ENCODE measurements at places on chromosomes 11 and 22.

- DNase-seq: no peak
Measured at GRCh38 chr11:47007579-47007978, 71.0 kb downstream of the CSTPP1 start.

GRCh38 chr11:692824-693414 lies 2.1 kb downstream of the DEAF1 start:
- no peak for DNase-seq

DNA sequence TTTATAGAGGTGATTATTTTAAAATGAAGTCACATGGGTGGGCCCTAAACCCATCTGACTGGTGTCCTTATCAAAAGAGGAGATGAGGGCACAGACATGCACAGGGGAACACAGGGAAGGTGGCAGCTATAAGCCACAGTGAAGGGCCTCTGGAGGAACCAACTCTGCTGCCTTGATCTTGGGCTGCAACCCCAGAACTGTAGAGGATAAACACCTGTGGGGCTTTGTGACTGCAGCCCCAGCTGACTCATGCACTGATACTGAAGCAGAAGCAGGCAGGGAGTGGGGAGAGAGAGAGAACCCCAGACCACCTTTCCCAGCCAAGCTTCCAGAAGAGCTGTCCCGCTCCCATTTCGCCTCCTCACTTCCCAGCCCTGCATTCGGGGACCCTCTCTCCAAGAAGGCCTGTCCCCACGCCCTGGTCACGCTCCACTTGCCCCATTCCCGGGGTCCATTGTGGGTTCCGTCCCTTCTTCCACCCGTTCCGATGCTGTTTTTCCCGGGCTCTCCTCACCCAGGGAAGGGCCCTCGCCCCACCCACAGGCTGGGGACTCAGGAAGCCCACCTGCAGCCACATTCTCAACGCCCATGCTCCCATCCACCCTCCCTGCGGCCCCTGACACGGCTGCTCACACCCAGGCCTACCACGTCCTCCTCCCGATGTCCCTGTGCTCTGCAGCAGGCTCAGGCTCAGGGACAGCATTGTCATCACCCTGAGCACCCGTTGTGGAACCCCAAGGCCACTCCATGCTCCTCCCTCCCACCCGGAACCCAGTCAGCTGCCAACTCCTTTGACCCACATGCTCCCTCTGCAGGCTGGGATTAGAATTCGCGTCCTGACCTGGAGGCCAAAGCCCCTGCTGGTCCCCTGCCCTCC lies 90.8 kb upstream of the SHANK2 start:
- no peak for DNase-seq

- DNase-seq: no peak
Measured at GRCh38 chr11:82233201-82233600, 500.5 kb downstream of the FAM181B start.

- peak; percentile 74 for DNase-seq
Measured at GRCh38 chr11:18243783-18244362, 4.6 kb downstream of the SAA2 start.

DNA sequence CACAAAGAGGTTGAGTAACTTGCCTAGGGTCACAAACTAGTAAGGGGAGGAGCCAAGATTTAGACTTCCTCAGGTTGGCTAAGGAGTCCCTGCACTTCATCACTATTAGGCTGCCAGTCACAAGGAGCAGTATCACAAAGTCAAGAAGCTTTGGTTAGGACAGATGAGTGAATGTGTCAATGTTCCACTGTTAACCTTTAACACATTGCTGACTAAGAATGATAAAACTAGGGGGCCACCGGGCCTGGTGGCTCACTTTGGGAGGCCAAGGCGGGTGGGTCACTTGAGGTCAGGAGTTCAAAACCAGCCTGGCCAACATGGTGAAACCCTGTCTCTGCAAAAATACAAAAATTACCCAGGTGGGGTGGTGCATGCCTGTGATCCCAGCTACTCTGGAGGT lies 32.0 kb downstream of the TMEM123 start:
- DNase-seq: no peak

GRCh38 chr11:43925932-43926505 lies 16.4 kb upstream of the C11orf96 start:
- DNase-seq: no peak

DNA sequence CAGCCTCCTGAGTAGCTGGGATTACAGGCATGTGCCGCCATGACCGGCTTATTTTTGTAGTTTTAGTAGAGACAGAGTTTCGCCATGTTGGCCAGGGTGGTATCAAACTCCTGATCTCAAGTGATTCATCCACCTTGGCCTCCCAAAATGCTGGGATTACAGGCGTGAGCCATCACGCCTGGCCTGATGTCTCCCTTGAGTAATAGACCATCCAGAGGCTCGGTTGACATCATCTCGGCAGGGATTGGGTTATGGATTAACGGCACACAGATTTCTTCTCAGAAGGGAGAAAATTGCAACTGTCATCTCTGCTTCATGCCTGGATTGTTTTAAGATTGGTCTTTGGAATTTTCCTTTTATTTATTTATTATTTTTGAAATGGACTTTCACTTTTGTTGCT lies 239.2 kb upstream of the LARGE1 start:
- DNase-seq: no peak

DNA sequence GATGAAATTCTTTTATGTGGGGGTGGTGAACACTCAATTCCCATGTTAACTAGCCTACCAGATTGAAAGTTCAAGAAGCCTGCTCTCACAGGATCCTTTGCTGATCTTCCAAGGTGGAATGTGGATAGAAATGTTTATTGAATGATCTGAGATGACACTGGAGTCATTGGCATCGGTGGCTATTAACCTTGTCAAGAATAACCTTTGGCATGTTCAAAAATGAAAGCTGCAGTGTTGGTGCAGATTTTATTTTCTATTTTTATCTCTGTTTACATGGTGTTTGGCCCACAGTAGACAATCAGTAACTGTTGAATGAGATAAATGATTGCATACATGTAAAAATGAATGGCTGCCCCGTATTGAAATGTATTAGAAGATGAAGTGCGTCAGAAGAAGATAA lies 19.0 kb downstream of the MCAM start:
- DNase-seq: no peak

- DNase-seq: no peak
Measured at GRCh38 chr11:130118636-130119387, 40.8 kb upstream of the ST14 start.

DNA sequence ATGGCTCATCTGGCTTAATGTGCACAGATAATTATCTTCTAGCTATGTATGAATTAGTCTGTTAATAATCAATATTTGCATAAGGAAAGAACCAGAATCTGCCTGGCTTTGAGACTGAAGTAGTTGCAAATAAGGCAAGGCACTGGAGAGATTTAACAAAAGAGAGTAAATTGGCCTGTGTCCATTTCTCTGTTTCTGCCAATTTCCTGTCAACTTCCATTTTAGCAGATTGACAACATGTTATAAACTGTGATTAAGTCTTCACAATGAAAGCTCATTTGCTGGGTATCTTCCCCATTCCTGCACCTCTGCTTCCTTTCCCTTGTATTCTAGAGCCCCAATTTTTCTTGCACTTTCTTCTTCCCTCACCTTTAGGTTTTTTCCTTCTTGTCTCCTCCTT lies 5.3 kb upstream of the TMEM123 start:
- DNase-seq: no peak

DNA sequence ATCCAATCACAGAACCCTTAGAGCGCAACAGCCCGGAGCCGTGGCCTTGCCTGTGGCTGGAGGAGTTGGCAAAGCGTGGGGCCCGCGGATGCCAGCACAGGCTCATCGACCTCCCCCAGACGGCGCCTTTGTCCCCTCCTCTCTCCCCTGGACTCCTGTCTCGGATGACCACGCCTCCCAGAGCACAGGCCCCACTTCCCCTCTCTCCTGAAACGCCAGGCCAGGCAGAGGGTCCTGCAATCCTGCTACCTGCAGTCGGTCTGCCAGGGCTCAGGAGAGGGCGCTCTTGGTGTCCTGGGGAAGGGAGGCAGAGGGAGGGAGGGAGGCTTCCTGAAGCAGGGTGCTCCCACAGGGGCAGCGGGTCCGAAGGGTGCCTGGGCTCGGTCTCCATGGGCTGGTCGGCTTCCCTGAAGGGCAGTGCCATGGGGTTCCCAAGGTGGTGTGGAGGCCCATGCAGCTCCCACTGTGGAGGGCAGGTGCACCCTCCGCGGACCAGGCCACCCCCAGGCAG lies 16.6 kb upstream of the TTLL12 start:
- DNase-seq: no peak

- DNase-seq: no peak
Measured at GRCh38 chr11:86370171-86370570, 4.5 kb upstream of the CCDC81 start.

- peak; percentile 77 for DNase-seq
Measured at GRCh38 chr11:119108146-119108856, 1.2 kb downstream of the C2CD2L start.

DNA sequence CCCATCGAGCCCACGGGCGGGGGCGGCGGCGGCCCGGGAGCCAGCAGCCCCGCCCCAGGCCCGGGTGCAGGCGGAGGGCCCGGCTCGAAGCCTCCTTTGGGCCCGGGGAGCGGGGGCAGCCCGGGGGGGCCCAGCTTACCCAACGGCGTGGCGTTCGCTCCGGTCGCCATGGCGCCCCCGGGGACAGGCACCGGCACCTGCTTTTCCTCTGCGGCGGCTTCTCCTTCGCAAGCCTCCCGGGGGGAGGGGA lies 194 bp downstream of the SF1 start:
- no peak for DNase-seq

GRCh38 chr11:83815736-83816135 lies 529.6 kb upstream of the CCDC90B start:
- DNase-seq: no peak

- DNase-seq: no peak
Measured at GRCh38 chr11:101169944-101170343, 40.3 kb upstream of the PGR start.

DNA sequence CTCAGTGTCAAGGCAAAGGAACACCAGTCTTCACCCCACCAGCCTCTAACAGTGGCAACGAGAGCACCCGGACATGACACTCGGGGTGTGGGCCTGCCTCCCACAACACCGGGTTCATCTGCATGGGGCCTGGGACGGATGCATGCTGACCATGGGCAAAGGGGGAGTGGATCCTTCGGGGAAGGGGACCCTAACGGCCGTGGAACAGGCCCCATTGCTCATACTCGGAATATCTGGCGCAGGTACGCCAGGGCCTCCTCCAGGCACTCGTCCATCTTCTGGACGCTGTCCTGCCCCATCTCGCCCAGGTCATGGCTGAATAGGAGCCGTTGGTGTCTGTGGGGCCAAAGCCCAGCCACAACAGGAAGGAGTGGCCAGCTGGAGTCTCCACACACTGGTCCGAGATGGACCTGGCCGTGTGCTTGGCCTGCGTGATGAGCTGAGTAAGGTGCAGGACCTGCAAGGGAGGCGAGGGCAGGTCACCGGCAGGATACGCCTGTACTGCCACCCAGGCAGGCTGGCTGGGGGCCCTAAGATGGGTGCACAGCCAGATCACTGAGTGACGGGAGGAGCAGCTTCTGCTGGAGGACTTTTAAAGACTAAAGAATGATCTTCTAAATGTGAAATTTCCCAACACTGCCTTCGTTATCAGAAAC lies 96.8 kb downstream of the MED15 start:
- DNase-seq: no peak

DNA sequence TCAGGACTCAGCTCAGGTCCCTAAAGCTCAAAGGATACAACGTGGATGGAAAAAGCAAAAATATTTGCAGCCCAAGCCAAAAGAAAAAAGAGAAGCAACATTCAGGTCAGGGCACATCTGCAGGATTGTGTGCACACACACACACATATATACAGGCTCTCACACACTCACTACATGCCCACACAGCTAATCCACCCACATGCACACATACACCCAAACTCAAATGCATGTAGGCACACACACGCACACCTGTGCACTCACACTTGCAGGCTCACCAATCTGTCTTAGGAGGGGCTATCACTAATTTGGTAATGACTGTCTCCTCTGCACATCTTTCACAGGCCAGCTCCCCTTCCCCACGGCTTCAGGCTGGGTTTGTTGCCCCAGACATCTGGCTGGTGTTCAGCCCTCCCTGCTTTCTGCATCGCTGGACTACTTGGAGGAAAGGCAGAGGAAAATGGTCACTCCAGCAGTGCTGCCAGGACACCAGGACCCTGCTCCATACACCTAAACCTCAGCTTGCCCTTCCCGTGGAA lies 103.6 kb upstream of the DRD2 start:
- no peak for DNase-seq

DNA sequence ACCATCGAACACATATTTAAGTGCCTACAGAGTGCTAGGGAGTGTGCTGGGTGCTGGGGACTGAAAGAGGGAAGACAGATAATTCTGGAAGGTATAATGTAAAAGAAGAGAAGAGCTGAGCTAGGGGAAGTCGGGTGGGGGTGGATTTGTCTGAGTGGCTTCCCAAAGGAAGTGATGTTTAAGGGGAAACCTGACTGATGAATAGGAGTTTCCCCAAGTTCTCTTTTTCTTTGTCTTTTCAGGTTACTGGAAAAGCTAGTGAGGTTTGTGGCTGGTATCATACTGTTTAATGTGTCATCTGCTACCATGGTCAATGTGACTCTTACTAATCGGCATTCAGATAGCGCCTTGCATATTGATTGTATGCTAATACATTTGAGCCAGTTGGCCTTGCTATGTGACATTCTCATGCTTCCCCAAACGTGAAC lies 151.6 kb upstream of the MTMR2 start:
- DNase-seq: peak; percentile 29

- DNase-seq: no peak
Measured at GRCh38 chr11:132463295-132464002, 1068.9 kb downstream of the OPCML start.

DNA sequence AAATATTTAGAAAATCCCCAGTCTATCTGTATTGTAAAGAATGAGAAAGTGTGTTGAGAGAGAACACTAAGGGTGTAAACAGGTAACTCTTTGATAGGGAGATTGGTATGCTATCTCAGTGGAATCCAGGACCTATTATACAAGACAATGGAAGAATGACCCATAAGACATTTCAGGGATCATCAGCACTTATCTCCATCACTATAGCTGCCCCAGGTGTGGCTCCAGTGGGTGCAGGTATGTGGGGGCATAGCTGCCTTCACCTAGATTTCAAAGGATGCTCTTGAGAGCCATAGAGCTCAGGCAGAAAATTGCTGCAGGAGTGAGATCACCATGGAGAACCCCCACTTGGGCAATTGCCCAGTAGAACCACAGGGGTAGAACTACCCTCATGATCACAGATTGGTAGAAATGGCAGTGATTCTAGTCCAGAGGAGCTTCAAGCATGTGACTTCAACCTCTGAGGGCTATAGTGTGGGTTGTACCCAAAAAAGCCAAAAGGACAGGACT lies 252.3 kb upstream of the TBCEL start:
- no peak for DNase-seq

DNA sequence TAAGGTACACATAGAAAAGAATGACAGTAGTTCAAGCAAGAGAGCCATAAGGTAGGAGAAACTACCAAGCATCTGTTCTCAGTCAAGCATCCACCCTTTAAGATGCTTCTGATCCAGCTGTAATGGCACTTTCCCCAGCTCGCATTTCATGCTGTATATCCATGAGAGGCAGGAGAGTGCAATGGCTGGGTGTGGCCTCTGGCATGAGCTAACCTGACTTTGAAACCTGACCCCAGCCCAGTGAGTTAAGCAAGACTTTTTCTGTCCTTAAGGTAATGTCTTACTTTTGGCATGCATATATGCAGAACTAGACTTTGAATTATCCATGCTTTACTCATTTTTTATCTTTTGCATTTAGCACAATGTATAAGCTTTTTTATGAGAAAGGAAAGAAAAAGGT lies 79.8 kb upstream of the CNTN5 start:
- DNase-seq: no peak

All from inflammatory macrophage (primary cell).